ENCODE measurements at places on chromosomes 7 and 10.

- no peak for DNase-seq
Measured at GRCh38 chr10:42985436-42986316, 91.2 kb upstream of the RET start.

- DNase-seq = no peak
Measured at GRCh38 chr7:112143582-112143981, 62.6 kb downstream of the DOCK4 start.

DNA sequence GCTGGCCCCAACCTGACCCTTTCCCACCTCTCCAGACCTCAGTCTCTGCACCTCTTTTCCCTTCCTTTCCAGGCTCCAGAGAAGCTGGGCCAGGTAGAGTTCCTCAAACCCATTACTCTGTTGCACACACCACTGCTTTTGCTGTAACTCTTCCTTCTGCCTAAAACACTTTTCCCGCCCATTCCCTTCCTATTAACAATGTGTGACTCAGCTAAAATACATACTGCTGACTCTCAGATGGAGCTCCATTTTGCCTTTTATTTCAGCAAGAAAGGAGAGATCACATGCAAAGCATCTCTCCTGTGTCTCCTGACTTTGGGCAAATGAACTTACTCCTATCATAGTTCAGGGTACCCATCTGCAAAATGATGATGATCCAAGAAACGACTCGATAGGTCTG, 201.0 kb downstream of the CALN1 start:
- DNase-seq = no peak

GRCh38 chr10:124345521-124345920, 73.2 kb downstream of the OAT start:
- DNase-seq = no peak

GRCh38 chr10:69554611-69555010, 18.6 kb downstream of the NEUROG3 start:
- DNase-seq = no peak

- DNase-seq = no peak
Measured at GRCh38 chr7:99255463-99255862, 17.2 kb upstream of the MYH16 start.

DNA sequence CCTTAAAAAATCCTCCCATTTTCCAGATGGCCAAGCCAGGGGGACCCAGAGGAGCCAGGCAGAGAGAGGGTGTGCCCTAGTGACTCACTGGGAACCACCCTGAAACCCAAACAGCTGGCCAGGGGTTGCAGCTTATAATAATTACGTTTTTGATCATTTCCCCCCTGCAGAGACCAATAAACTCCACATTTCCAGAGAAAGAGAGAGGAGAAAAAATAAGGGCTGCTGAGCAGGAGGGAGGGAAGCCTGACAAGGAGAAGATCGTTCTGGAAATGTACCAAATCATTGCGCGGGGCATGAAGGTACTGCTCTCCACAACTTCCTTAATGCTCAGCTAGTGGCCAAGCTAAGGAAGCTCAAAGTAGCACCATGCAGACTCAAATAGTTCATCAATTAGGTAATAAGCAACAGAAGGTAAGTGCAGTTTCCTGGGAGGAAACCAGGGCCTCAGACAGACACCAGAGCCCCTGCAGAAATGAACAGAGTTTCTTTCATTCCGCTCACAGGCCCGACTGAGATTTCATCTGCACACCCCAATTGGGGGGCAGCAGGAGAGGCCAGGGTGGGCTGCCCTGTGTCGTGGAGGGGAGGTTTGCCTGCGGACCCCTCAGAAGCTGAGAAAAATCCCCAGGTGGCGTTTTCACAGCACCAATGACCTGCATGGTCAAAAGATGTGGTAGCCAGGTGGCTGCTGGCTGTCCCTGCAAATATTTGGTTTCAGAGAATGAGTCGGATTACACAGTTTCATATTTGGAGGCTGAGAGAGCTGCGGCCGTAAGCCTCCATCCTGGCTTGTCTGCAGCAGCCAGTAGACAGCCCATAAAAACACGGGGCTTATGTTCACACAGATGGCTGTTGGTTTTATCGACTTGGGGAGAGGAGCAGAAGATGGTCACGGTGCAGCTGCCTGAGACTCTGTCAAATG, 153.2 kb upstream of the LYZL2 start:
- no peak for DNase-seq

GRCh38 chr10:120041807-120042559, 149.5 kb downstream of the SEC23IP start:
- no peak for DNase-seq

DNA sequence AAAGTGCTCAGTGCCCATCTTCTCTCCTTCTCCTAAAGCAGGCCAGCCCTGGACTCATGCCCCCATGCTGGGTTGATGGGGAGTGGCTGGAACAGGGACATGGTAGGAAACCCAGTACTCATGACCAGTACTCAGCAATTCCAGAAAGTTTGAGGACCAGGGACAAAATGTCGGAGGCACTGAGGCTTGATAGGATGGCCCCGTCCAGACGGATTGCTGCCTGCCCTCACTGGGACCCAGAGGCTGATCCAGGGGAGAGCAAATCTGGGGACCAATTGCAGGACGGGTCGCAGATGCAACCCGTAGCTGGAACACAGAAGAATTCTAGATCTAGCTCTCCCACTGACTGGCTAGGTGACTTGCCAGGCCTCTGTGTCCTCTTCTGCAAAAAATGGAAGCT, 5.1 kb downstream of the ZCCHC24 start:
- no peak for DNase-seq

DNA sequence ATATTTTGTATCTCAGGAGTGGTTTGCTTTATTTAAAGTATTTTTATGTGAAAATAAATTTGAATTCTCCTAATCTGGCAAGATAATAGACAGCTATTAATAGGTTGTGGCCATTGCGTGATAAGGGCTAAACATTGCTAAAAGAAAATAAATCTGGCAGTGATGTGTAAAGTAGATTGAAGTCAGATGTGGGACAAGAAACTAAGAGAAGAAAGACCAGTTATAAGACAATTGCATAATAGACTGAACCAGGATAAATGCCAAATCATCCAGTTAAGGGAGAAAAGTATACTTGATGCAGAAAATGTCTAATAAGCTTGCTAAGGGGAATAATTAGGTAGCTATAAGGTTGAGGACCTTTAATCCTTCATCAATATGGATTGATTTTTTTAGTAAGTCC, 197.5 kb upstream of the CSTF2T start:
- no peak for DNase-seq

DNA sequence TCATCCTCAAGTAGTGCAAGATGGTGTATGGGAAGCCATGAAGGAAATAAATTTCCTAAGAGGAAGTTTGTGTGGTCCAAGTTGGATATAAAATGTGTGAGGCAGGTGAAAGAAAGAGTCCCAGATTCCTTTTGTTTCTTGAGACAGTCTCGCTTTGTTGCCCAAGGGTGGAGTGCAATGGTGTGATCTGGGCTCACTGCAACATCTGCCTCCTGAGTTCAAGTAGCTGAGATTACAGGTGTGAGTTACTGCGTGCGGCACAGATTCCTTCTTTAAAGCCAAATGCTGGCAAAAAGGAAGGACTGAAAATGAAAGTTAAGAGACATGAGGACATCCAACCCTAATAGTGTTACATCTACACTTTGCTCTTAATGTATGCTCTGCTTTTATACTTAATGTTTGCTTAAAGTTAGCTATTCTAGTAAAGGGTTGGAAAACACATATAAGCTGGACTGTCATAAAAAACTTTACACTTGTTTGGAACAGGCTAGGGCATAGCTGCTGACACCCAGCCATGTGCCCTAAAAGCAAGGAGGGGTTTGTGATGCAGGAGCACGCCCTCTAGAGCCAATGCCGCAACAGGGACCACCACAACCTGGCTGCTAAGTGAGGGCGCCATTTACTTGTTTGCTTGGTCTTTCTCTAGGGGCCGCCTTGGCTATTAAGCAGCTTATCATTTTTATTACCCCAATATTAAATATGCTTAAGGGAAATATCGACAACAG, 34.5 kb downstream of the CLEC2L start:
- no peak for DNase-seq

GRCh38 chr7:94394109-94394436, 622 bp upstream of the COL1A2 start:
- DNase-seq = no peak

GRCh38 chr7:11792166-11792565, 39.8 kb downstream of the THSD7A start:
- DNase-seq = no peak

GRCh38 chr7:12069757-12070156, 141.3 kb upstream of the TMEM106B start:
- no peak for DNase-seq

DNA sequence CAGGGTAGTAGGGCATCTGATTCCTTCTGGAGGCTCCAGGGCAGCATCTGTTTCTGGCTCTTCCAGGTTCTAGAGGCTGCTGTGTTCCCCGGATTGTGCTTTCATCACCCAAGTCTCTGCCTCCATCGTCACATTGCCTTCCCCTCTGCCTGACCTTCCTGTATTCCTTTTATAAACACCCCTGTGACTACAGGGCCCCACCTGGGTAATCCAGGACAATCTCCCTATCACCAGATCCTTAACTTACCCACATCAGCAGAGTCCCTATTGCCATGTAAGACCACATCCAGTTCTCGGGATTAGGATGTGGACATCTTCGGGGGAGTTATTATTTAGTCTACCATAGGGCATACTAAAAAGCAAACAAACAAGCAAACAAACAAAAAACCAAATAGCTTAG, 39.4 kb upstream of the AGR3 start:
- no peak for DNase-seq

- DNase-seq = no peak
Measured at GRCh38 chr7:135970682-135971365, 6.3 kb downstream of the MTPN start.

DNA sequence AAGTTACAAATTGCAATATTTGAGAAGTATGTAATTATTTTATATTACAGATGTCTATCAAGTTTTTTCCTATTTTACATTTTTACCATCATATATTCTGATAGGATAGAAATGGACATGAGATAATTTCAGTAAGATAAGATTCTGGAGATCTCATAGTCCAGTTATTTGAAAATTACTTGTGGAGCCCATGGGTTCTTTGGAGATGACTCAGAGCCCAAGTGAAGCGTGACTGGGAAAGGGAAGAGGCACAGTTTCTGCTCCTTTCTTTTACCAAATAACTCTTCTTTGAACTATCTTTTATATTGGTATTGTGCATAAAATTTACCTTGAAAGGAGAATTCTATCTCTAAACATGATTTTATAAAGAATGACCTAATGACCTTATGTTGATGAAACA, 2.4 kb downstream of the CD36 start:
- no peak for DNase-seq

GRCh38 chr10:79380946-79381721, 33.9 kb downstream of the PPIF start:
- DNase-seq = no peak

DNA sequence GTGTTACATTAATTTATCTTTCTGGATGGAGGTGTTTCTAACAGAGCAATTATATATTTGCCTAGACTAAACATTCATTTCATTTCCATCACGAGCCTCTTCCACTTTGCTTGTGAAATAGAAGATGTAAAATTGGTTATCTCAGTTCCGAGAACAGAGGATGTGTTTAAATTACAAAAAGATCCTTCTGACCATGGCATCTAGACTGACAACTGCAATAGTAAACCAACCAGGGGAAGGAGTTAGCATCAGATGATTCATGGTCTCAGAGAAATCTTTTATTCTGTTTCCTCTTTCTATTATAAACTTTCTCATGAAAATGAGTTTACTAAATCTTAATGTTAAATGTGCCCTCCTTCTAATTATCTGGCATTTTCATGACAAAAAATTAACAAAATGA, 149.8 kb upstream of the WDR11 start:
- DNase-seq = no peak

- DNase-seq = no peak
Measured at GRCh38 chr10:127279334-127279774, 83.0 kb upstream of the INSYN2A start.

- no peak for DNase-seq
Measured at GRCh38 chr10:131387018-131387529, 75.6 kb upstream of the TCERG1L start.

DNA sequence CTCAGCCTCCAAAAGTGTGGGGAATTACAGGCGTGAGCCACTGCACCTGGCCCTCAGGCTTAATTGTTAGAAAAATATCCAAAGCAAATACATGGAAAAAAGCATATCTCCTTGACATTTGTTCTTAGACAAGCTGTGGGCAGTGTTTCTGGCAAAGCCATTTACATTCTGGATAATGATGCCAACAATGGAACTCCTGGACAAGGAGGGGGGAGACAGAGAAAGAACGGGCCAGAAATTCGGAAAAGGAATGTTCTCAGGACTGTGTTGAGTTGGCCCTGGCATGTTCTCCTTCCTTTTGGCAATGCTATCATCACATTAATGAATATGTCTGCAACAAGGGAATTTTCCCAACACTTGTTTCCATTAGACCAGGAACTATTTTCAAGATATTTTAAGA, 88.7 kb downstream of the UBE2H start:
- no peak for DNase-seq

DNA sequence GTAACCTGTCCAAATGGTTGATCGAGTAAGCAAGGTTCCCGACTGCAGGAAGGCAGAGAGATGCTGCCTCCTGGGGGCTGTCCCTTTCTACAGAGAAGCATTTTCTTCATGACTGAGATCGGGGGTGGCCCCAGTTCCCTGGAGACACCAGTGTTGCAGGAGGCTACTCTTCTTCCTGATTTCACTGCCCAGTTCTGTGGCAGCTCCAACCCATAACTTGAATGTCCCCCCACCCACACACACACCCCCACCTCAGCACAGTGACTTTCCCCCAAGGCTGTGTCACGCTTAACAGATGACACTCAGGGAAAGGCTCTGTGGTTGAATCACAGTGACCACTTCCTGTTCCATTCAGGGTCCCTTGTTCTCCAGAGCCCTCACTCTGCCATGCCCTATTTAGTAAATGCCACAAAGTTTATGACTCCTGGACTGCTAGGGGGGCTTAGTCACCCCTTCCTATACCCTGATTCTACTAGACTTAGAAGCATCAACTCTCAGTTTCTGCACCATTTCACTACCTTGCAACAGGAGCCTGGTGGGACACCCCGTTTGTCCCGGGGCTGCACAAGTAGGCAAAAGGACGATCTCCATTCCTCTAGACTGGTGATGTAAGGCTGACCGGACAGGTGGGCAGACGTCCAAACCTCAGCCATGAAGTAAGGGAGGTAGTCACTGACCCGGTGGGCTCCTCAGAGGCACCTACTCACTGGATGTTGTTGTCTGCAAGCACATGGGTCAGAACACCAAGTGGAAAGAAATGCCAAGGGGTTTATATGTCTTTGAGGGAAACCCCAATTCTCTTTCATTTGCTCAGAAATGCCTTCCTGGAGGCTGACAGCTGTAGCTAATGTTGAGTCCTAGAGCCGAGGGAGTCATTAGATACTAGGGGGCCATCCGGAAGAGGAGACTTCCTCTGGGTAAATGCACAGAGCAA, 31.3 kb upstream of the SMC3 start:
- no peak for DNase-seq

All from T-helper 2 cell (primary cell).